Activated CD4-positive, alpha-beta T cell treated with anti-CD3 and anti-CD28 coated beads, Interleukin-2, amount 50 U/mL, for 16 hours (primary cell): ENCODE measurements at places on chromosomes 13 and 19.

GRCh38 chr13:41613471-41613870 is 156.1 kb downstream of the RGCC start:
- DNase-seq = no peak

DNA sequence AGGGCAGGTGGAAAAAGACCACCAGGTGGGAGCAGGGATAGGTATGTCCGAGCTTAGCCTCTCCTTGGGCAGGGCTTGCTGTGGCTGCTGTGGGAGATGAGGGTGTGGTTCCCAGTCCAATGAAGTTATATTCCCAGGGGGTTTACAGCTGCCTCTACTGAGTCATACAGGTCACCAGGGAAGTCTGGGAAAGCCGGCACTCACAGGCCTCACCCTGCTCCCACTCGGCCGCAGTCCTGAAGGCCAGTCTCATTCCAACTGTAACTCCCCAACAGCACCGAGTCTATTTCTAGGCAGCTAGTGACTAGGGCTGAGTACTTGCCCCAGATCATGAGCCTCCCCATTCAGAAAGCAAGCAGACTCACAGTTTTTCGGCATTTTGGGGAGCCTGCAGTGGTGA is 77.1 kb downstream of the FNDC3A start:
- no peak for DNase-seq

- DNase-seq = no peak
Observed at GRCh38 chr13:96744367-96745331, 249.6 kb downstream of the OXGR1 start.

DNA sequence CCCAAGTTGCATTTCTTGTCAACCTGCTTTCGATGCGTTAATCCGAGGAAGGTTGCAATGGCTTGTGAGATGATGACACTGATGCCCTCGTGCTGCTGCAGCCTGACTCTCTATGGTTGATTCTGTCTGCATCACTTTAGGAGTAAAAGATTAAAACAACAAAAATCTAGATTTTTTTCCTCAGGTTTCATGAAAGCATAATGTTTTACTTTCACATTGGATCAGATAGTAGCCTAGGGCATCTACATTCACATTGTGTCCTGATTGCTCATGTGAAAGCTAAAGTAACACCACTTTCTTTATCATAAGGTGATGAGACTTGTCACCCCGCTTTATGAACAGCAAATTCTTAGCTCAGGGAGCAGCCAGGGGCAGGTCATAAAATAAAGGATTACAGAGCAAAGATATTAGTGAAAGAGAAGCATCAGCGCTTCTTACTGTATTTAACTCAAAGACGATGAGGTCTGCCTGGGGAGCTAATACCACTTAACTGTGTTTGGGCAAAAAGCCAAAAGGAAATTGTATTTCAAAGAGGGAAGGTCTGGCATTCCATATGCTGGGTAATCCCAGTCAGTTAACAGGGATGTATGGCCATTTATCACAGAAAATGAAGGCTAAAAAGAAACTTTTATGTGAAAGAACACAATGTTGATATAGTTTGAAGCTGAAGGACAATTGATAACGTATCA is 270.5 kb downstream of the GPC6 start:
- no peak for DNase-seq

DNA sequence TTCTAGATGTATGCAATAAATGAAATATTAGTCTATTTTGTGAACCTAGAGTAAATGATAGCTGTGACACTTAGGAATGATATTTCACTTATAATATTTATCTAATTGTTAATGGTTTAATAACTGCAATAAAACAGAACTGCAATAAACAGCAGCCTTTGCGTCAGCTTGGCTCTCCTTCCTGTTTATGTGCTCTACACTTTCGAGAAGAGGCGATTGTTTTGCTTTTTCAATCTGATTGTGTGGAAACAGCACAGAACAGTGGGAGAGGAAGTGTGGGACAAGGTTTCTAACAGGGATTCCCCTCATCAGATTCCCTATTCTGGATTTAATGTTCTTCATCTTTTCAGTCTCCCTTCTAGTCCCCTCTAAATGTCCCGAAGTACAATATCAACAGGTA is 17.3 kb upstream of the TRPC4 start:
- no peak for DNase-seq

GRCh38 chr13:21075379-21076249 is 14.2 kb upstream of the LATS2 start:
- DNase-seq = no peak

DNA sequence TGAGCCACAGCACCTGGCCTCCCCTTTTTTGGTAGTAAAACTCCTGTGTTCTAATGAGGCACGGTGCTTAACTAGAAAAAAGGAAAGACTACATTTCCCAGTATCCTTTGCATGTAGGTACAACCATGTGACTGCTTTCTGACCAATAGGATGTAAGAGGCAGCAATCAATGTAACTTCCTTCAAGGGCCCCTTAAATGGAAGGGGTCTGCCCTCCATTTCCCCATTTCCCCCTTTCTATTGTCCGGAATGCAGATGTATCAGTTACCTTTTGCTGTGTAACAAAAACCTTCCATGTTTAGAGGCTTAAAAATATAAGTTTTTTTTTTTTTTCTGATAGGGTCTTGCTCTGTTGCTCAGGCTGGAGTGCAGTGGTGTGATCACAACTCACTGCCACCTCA is 2.2 kb downstream of the GPR32 start:
- DNase-seq = peak; percentile 37

DNA sequence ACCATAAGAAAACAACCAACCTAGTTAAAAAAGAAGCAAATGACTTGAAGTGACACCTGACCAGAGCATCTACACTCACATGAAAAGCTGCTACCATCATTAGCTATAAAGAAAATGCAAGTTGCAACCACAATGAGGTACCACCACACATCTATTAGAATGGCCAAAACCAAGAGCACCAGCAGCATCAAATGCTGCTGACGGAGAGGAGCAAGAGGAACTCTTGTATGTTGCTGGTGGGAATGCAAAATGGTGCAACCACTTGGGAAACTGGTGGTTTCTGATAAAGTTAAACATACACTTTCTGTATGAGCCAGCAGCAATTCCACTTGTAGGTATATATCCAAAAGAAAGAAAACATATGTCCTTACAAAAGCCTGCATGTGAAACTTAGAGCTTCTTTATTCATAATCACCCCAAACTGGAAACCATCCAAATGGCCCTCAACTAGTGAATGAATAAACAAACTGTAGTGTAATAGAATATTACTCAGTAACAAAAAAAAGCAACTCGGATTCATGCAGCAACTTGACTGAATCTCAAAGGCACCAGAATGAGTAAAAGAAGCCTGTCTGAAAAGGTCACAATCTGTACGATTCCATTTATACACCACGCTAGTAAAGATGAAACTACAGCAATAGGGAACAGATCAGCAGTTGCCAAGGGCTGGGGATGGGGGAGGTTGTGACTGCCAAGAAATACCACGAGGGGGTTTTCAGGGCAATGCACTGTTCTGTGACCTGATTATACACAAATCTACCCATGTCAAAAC is 60.9 kb upstream of the RANBP3 start:
- DNase-seq = peak; percentile 52

GRCh38 chr13:100140441-100140840 is 51.5 kb downstream of the PCCA start:
- no peak for DNase-seq
